ACHN (cell line): ENCODE measurements at places on chromosomes 11 and 22.

- no peak for DNase-seq
These were observed 132.5 kb downstream of the ADAMTS15 start for GRCh38 chr11:130580891-130581492.

DNA sequence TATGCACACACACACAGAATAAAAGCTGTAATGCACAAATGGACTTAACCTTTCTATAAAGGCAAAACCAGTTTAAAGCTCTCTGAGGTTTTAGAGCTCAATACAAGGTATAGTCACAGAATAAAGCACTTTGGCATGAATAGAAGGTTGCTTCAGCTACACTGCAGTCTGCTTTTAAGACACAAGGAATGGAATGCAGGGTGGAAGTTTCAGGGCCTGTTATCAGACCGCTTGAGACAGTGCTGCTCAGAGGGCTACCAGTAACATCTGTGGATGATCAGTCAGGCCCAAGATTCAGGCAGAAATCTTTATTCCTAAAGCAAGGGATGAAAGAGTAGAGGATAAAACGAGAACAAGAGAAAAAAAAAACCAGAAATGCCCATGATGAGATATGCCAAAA lies 46.7 kb downstream of the CD44 start:
- DNase-seq = no peak

GRCh38 chr22:17705546-17705945 lies 67.0 kb downstream of the BCL2L13 start:
- DNase-seq = no peak

DNA sequence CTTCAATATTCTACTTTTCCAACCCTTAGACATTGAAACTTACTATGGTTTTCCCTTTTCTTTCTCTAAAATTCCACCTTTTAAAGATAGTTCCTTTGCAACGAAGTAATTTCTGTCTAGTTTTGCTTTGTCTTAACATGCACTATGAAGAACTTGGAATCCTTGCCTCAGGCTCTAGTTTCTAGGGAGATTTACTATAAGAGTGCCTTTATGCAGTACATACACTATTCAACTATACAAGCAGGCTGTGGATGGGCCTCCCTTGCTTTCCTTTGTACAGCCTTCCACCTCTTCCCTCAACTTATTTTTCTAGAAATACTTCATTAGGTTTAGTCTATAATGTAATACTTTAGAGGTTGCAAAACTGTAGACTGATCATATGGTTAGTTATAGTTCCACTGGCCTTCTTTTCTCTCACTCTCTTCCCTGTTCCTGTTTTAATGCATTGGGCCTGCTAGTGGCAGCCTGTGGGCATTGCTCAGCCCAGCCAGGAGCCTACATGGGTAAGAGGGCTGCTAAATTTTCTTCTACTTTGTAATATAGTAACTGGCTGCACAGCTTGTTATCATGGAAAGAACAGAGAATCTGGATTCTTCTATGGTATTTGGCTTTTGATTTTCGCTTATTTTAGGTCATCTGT lies 100.2 kb downstream of the C11orf87 start:
- DNase-seq = no peak

DNA sequence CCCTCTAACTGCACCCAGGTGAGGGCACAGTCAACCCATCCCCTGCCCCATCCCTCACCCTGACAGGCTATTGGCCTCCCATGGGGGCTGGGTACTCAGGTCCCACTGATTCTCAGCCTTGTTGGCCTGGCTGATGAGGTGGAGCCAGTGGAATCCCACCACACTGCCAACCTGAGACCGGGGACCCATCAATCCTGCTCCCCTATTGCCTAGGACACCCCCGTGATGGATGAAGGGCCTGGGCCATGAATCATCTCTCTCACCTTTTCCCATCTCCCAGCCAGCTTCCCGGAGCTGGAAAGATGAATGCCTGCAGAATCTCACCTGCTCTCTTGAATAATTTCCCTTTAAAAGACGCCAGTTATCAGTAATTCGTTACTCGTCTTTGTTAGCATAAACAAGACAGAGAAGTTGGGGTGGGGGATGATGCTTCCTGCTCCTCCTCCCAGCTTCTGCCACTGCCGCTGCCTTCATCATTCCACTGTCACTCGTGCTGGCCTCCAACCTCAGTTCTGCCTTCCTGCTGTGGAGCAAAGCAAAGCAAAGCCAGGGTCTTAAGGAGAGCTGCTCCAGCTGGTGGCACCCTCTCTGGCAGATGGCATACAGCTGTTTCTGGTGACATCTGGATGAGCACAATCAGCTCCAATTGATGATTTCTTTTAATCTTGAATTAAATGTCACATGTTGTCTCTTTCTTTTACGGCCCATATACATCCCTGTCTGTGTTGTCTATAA lies 204.0 kb upstream of the NECTIN1 start:
- DNase-seq = no peak

DNA sequence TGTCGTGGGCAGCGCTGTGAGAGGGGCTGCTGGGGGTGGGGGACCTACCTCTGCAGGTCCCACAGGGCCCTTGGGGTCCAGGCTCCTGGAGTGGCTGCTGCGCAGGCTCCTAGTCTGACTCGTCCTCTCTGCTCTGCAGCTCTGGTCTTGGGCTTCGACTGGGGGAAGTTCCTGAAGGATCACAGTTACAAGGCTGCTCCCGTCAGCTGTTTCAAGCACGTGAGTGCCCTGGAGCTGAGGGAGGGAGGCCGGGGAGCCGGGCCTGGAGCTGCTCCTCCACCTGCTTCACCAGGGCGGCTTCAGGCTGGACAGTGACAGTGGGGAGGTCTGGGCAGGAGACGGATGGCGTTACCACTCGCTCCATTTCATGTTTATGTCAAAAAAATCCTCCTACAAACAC lies 11.9 kb downstream of the L3MBTL2 start:
- no peak for DNase-seq

GRCh38 chr22:30201945-30202344 lies 44.6 kb downstream of the LIF start:
- no peak for DNase-seq

DNA sequence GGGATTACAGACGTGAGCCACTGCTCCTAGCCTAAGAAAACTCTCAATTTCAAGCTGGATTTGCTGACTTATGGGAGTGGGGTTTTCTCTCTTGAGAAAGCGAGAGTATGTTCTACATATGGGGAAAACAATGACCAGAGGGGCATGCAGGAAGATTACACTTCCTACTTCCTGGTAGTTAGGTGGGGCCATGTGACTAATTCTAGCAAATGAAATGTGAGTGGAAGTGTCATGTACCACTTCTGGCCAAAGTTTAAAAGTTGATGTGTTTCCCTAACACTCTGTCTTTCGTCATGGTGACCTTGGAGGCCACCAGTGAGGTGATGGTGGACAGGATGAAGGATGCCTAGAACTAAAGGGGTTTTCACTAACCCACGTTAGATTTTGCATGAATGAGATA lies 50.5 kb downstream of the PARVG start:
- DNase-seq = no peak

DNA sequence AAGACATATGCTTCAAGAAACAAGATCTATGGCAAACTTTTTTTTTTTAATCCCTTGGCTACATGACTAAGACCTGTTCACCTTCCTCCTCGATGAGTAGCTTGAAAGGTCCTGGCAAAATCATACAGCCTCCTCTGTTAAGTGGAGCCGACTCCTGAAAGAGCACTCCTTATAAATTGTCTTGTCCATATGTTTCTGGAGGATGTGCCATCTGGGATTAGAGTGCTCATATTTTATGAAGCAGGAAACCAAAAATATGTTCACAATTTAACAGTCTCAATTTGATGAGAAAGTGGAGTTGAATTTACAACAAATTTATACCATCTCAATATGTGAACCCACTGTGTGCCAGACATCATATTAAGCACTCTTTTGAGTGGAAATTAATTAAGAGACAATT lies 912.1 kb upstream of the FAT3 start:
- DNase-seq = no peak

DNA sequence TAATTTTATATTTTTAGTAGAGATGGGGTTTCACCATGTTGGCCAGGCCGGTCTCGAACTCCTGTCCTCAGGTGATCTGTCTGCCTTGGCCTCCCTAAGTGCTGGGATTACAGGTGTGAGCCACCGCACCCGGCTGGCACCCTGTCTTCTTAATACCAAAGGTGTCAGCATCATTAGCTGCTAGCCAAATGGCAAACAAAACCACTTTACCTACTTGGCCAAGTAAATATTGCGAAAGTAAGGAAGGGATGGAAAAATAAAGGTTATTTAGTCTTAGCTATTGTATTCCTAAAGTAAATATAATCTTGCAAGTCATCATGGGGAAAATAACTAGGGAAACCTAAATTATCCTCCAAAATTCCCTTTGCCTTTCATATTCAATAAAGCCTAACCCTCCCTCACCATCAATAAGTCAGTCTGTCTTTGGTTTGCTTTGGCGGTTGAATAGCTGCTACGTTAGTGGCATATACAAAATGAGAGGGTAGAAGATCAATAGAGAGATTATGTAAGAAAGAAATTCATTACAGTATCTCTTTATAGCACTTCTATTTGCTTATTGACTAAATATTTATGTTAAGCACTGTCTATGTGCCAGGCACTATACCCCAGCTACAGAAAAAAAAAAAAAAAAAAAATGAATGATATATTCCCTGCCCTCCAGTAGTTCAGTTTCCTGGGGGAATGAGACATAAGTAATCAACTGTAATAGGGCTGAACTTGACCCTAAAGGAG lies 40.2 kb upstream of the CFAP300 start:
- no peak for DNase-seq

DNA sequence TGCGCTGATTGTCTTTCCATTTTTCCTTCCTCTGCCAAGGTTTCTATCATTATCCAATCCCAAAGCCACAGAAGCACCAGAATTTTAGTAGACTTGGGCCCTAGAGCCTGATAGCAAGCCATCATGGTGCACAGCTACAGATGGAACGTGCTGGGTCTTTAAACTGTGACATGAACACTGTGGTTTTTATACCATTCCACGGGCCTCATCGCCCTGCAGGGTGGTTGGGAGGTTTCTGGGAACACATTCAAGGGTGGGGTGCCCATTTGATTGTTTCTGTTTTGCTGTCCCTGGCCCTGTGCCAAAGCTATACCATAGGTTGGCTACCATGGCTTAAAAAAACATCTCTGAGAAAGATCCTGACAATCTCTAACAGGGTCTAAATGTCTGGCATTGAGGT lies 151.9 kb downstream of the CACNA1I start:
- DNase-seq = no peak

- DNase-seq = peak; percentile 97
These were observed 3.2 kb downstream of the MYEOV start for GRCh38 chr11:69296890-69297786.

DNA sequence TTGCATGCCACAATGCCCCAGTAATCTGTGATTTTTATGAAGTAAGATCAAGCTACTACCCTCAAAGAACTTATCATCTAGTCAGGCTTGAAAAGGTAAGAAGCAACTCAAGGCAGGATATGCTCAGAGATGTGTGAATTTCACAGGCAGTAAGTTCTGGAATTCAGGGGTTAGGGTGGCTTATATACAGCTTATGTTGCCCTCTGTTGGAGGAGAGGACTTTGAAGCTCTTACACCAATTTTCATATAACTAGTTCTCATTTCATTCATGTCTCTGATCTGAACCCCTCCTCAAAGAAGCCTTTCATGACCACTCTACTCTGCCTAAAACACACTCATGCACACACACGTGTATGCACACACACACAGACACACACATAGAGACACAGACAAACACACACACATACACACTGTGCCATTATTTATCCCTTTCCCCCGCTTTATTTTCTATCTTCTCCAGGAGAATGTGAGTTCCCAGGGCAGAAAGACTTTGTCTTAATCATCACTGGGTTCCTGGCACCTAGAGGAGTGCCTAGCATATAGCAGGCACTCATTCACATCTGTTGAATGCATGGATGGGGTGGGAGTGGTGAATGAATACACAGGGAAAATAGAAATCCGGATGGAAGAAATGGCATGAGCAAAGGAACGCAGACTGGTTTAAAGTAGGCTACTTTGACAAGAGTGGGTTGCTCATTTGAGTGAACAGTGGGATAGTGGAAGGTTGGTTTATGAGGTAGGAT lies 220.7 kb upstream of the ZBED5 start:
- DNase-seq = peak; percentile 1

DNA sequence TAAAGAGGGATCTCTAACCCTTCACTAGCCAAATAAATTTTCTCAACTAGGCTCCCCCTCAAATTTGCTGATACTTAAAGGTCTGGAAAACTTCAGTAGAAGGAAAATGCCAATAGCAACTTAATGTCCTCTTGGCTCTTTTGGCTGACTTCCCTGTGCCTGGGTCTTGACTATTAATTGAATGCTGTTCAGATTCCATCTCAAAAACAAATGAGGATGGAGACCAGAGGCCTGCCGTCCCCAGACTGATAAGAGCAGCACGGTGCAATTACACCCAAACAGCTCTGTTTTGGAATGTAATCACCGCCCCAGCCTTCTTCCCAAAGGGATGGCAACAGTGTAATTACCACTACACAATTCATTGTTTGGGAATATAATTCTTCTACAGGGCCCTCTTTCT lies 89.3 kb upstream of the CHRM4 start:
- DNase-seq = no peak

- DNase-seq = no peak
These were observed 4.9 kb upstream of the C11orf16 start for GRCh38 chr11:8937659-8938058.

- DNase-seq = no peak
These were observed 2.5 kb upstream of the TPP1 start for GRCh38 chr11:6621711-6622211.

DNA sequence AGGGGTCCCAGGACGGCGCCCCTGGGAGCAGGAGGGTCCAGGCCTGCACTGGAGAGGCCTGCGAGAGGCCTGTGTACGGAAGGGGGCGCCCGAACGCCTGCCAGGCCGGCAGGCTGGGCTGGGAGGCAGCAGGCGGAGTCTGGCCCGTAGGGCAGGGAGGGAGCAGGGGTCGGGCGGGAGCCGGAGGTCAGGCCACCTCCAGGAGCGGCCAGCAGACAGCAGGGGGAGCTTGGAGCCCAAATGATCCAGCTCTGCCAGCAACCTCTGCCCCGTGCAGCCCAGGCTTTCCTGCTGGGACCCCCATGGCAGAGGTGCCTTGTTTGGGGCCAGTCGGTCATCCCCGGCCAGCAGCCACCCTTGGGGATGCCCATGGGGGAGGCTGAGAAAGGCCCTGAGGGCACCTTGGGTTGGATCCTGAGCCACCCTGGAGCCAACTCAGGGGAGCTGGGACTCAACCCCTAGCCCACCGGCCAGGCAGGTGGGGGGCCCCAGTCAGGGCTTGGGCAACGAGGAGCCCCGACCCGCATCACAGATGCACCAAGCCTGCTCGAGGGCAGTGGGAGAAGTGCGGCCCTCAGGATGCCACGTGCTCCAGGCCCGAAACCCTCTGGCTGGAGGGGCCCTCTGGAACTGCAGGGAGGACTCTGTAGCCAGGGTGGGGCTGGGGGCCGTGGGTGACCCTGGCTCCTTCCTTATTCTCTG lies 9.6 kb upstream of the SYT8 start:
- no peak for DNase-seq

GRCh38 chr11:36300650-36301049 lies 4.6 kb downstream of the PRR5L start:
- DNase-seq = no peak

DNA sequence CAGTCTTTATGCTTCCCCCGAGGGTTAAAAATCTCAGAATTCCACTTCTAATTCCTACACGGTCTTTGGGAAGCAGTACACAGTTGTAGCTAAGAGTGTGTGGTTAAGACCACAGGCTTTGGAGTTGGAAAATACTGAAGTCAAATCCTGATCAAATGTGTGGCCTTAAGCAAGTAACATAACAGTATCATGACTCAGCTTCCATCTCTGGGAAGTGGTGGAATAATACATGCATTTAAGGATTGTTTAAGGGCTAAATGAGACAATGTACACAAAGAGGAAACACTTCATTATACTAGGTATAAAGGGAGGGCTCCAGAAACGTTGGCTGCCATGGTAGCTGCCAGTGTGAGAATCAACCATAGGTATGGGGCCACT lies 71.5 kb downstream of the FAT3 start:
- no peak for DNase-seq
